Left lung (tissue), 14 donors: ENCODE measurements at places on chromosomes 1 and 21. TPM values are rescaled to one million over a fixed set of nuclear protein-coding genes. Genes with fewer than 3 reads are reported as not detected.

The BEND5 gene
- 2.2 TPM for total RNA-seq

The MAGI3 gene
- total RNA-seq: 42.0 TPM

- DNase-seq: peak; percentile 61
Observed at GRCh38 chr21:44304877-44305293, 5.0 kb downstream of the PFKL start.

- DNase-seq: no peak
Observed at GRCh38 chr1:209490013-209490412, 93.5 kb upstream of the CAMK1G start.

The C2CD2 gene
- total RNA-seq: 22.0 TPM

The CLEC20A gene
- not detected for total RNA-seq

DNA sequence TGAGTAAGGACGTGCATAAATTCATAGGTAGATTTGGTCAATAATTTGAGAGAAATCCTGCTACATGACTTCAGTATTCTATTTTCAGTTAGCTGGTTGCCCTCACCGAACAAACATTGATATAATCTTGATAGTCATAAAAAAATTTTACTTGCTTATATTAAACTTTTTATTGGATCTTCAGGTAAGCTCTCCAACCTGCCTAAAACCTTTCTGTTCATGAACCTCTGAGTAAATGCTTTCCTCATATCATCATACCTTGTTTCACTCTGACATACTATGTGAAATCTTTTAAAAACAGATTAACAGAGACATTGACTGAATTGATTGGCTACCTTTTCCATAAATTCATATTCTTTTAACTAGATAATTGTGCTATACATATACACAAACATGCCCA, 299.0 kb downstream of the NCAM2 start:
- no peak for DNase-seq

GRCh38 chr1:52632732-52633290, at the start of gene SHISAL2A:
Gene SHISAL2A (plus strand): TSS chr1:52633168. CDS start chr1:52633494, 326 bp downstream.
- DNase-seq: peak; percentile 71

The GCSAML gene
- total RNA-seq: 0.32 TPM
